Pulmonary artery endothelial cell (primary cell): ENCODE measurements at places on chromosomes 5 and 9. TPM values are rescaled to one million over a fixed set of nuclear protein-coding genes. Genes with fewer than 3 reads are reported as not detected.

Gene TAF1L
- 0.04 TPM in 1 of 2 replicates, not detected in the other for total RNA-seq

Gene IL7R
- 0.39 and 1.2 TPM in 2 replicates for total RNA-seq

Gene RNF208
- total RNA-seq = 0.07 and 0.33 TPM in 2 replicates

Gene IFNK
- total RNA-seq = not detected in 2 replicates

Gene TBC1D9B
- total RNA-seq = 44.0 and 44.3 TPM in 2 replicates

- DNase-seq = no peak
Measured at GRCh38 chr5:94705427-94705826, 87.0 kb downstream of the SLF1 start.

- DNase-seq = peak; percentile 57
Measured at GRCh38 chr9:16335788-16336580, 534.5 kb downstream of the BNC2 start.

DNA sequence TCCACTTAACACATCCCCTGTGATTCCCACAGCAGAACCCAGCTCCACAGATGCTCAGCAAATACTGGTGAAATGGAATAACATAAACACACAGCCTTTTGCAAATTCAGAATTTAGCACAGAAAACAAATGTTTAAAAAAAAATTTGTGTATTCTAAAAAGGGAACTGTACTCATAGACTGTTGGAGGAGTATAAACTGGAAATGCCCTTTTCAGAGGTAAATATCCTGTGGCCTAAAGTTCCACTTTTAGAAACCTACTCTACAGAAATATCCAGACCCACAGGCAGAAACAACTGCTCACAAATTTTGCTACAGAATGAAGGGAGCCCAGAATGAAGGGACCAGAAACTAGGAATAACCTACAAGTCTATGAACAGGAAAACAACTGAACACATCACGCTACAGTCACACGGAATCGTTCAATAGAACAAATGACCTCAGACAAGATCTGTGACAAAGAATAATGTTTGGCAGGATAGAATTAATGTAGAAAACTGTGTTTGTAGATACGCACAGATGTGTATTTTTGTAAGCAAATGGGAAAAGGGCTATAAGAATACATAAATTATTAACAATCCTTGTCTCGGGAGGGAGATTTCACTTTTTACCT, 78.5 kb downstream of the SHB start:
- DNase-seq = no peak

- DNase-seq = no peak
Measured at GRCh38 chr9:21558615-21559401, 76.7 kb upstream of the IFNE start.

- DNase-seq = no peak
Measured at GRCh38 chr9:110255034-110255462, 1.3 kb downstream of the TXN start.

DNA sequence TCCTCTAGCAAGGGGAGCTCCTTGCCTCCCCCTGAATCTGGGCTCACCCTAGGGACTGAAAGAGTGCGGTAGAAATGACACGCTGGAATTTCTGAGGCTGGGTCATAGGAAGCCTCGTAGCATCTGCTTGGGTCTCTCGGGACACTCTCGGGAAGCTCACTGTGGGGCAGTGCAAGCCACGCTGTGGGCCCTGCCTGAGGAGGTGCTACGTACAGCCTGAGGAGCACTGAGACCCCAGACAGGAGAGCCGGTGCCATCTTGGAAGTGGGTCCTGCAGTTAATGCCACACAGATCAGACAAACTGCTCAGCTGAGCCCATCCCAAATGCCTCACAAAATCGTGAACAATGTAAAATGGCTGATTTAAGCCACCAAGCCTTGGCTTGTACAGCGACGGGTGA, 1.8 kb downstream of the MRPL36 start:
- DNase-seq = no peak

DNA sequence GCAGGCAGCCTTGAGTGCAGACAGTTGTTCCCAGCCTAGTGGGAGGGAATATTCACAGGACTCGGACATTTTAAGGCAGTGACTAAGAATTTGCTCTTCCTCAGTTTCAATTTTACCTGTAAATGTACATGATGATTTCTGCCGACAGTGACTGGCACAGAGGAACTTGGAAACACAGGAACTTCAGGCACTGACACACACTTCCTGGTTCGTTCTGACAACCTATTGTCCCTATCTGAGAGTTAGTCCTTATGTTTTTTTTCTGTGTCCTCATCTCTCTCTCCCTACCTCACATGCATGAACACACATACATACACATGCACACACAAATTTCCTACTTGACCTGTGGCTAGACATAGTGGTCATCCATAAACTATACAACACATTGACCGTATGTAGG, 89.4 kb upstream of the CD180 start:
- no peak for DNase-seq

DNA sequence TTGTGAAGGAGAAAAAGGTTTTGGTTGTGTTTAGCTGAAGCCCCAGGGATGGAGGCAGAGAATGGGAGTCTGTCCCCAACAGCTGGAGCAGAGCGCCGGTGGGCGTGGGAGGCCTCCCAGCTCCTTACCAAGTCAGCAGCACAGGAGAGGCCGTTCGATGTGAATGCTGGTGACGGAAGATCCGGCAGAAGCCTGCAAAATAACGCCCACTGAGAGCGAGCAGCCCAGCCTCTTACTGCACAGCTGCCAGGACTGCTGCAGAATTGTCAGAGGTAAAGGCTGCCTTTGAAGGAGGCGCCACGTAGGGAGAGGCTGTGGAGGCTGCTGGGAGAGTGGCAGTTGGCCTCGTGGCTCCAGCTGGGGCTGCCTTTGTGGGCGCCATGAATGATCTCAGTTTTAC, 26.2 kb downstream of the ANGPTL2 start:
- no peak for DNase-seq

DNA sequence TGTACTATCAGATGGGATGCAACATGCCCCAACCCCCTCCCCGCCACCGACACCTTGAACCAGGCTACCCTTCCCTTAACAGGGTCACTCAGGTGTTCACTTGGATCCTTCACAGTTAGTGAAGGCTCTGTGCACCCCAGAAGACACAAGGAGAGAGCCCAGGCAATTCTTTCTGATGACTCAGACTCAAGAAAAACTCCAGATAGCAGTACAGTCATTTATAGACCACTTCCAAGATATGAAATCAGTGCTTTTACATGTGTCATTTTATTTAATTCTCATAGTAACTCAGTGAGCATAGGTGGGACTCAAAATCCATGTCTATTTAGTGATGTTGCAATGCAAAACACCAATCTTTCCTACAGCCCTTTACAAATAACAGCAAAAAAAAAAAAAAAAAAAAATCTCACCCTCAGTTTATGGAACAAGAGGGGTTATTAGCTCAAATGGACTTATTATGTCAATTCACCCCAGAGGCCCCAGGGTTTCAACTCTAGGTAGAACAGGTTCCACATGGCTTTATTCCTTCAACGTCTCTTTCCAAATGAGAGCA, 71.9 kb downstream of the FOXD1 start:
- DNase-seq = no peak

DNA sequence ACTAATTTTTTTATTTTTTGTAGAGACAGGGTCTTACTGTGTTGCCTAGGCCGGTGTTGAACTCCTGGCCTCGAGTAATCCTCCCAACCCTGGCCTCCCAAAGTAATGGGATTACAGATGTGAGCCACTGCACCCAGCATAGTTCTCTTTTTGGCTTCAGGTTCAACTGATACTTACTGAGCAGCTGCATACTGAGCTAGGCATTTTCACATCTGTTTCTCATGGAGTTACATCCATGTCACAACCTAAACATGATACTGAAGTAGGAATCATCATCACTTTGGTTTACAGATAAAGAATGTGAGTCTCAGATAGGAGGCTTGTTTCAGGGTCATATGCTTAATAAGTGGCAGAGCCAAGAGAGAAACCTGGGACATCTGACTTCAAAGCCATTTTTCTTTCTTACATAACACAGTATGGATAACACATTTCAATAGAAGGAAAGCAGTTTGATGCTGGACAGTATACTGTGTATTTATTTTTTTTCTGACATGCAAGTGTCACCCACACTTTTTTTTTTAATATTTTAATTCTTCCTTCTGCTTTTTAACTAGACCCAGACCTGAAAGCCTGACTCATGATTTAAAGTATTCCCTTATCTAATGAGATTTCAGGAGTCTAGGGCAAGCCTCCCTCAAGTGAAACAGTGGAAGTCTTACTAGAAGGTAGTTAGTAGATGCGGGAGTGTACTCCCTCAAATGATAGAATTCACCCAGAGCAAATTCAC, 90.8 kb downstream of the HACD4 start:
- DNase-seq = no peak

GRCh38 chr5:94010814-94011213, 269.4 kb upstream of the POU5F2 start:
- no peak for DNase-seq

DNA sequence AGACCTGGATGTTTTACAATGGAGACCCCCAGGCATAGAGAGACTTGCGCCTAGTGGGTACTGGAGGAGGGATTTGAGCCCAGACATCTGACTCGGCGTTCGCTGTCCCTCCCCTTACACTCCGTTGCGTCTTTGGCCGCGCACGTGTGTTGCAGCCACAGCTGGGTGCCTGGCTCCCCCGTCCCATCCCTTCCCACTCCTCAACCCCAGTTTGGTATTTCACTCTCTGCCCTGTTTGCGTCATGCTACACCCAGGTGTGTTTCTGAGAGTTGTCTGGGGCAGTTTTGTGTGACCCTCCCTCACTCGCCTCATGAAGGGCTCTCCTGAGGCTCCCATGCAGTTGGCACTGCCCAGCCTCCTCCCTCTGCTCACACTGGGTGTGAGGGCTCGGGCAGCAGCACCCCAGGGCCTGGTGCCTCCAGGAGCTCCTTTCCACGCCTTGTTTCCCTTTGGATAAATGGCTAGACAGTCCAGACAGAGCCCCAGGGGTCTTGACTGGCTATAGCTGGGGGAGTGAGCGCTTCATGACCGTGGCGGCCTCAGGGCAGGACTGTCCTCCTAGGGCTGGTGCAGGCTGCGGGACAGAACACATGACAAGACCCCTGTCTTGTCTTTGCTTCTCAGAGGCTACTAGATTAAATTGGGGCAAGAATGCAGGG, 13.6 kb downstream of the TCF7 start:
- no peak for DNase-seq

DNA sequence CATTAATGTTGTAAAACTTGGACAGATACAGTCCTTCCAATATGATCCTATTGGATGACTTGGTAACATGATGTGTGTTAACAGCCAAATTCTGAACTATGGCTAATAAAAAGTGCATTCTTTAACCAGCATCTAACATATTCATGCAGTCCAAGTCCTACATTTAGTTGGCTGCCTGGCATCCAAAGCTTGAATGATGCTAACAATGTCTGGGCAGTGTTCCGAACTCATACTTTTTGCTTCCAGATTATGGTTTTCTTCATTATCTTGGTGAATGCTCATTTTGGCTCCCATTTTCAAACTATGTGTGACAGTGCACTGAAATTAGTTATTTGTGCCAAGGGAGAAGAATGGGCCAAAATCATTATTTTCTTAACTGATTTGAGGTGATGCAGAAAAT, 2.8 kb downstream of the FAM174A start:
- DNase-seq = no peak

GRCh38 chr9:34279411-34279810, 49.7 kb downstream of the KIF24 start:
- peak; percentile 54 for DNase-seq

- DNase-seq = no peak
Measured at GRCh38 chr5:102794047-102794446, 38.9 kb downstream of the PAM start.

DNA sequence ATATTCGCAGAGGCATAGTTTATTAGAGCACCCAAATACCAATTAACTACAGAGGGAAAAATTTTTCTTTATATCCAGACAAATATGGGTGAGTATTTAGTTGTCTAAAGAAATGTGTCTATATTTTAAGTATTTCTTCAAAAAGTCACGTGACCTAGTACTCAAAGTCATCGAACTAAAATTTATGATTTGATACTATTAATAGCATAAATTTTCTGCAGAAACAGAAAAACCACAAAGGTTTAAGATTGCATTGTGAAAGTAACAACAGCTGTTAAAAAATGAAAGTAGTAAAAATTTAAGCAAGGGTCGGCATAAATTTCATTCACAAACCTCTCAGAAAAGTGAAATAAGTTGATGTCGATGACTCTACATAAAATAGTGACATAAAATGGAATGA, 323.9 kb upstream of the RORB start:
- DNase-seq = no peak

DNA sequence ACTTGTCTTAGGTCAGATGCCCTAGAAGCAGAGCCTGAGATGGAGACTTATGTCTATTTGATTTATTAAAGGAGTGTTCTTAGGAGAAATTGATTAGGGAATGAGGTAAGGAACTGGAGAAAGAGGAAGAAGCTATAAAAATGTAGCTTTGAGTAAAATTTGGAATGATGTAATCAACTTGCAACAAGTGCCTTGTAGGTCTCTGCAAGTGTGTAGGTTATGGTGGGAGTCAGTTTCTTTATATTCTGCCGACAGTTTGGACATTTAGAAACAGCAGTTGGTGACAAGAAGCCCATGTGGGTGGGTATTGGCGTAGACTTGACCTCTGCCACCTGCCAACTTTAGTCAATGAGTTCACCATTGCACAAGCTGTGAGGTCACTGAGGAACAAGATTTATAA, 986.5 kb downstream of the CDH18 start:
- no peak for DNase-seq

DNA sequence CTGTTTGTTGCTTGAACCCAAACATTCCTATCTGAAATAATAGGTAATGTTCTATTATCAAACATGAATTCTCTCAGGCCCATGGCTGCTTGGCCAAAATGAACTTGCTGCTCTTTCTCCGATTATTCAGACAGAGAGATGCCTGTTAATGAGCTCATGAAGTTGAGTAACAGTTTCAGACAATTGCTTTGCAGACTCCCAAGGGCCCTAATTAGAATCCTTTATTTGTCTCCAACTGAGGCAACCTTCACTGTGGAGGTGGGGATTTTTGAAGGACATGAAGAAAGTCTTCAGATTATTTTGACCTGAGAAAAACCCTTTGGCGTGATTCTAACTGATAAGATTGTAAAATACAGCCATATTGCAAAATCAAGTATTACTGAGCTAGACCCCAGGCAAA, 466.7 kb downstream of the NFIB start:
- DNase-seq = no peak

DNA sequence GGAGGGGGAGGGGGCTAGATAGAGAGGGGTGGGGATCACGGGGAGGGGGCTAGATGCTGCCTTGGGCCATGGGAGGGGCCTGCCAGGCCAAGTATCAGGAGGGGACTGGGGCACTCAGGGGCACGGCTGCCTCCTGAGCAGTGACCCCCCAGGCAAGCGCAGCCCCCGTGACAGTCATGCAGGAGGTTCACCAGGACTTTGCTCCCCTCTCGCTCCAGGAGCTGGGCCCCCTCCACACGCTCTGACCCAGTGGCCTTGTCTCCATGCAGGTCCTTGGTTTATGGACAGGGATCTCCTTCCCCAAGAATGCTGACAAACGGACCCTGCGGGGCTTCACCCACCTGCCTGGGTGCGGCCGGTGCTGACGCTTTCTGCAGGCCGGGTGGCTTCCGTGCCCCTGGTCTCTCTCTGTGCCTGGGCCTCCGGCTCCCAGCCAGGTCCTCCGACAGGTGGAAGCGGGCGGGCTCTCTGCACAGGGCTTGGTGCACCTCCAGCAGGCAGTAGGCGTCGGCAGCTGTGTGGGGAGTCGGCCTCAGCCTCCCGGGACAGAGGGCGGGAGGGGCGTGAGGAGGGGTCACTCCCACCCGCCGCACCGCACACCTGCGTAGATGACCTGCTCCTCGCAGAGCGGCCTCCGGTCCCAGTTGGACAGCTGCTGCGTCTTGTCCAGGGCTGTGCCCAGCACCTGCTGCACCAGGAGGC, 46.8 kb upstream of the NRARP start:
- no peak for DNase-seq

- no peak for DNase-seq
Measured at GRCh38 chr9:112174222-112174964, 704 bp downstream of the SUSD1 start.

- DNase-seq = no peak
Measured at GRCh38 chr5:59596586-59597350, 296.8 kb downstream of the PDE4D start.

- no peak for DNase-seq
Measured at GRCh38 chr5:15966066-15966640, 213.4 kb downstream of the MARCHF11 start.
